ENCODE measurements at places on chromosomes 6 and 20. TPM values are rescaled to one million over a fixed set of nuclear protein-coding genes. Genes with fewer than 3 reads are reported as not detected.
A peak's percentile ranks its signal among the peaks of the same experiment; 100 is the strongest.

DNA sequence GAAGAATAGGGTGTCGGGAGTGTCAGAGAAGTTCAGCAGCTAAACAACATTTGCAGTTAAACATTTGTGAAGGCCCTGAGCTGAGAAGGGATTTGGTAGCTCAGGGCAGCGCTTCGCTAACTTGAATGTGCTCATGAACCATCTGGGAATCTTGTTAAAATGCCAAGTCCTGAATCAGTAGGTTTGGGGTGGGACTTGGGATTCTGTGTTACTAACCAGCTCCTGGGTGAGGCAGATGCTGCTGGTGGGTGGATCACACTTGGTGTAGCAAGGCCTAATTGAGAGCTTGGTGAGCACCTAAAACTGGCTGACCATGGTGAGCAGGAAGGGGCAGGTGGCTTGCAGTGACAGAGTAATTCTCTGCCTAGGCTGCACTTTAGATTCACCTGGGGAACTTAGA lies 5.9 kb downstream of the PTPRA start:
- no peak for DNase-seq

GRCh38 chr6:119614138-119614537 lies 264.6 kb upstream of the MAN1A1 start:
- no peak for DNase-seq

DNA sequence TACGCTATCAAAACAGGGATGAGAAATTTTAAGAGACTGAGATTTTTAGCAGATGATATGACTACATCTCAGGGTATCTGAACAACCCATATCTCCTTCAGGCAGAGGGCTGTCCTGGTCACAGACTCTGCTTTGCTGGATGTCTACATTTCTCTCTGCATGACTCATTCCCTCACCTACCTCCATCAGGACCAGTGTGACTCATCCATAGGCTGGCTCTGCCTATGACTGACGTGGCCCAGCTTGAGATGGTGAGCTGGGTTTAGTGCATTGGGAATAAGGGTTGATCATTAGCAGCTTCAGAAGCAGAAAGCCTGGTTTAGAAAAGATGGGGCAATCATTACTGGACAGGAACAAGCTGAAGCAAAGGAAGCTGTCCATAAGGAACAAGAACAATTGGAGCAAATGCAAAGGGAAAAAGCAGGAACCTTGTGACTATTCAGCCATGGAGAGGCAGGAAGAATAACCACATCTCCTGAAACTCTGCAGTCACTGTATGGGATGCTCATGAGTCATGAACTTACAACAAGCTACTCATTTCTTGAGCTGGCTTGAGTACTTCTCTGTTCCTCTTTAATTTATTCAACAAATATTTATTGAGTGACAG lies 86.4 kb upstream of the CBLN4 start:
- no peak for DNase-seq

GRCh38 chr6:132887204-132887603 lies 72.8 kb downstream of the RPS12 start:
- DNase-seq: no peak

DNA sequence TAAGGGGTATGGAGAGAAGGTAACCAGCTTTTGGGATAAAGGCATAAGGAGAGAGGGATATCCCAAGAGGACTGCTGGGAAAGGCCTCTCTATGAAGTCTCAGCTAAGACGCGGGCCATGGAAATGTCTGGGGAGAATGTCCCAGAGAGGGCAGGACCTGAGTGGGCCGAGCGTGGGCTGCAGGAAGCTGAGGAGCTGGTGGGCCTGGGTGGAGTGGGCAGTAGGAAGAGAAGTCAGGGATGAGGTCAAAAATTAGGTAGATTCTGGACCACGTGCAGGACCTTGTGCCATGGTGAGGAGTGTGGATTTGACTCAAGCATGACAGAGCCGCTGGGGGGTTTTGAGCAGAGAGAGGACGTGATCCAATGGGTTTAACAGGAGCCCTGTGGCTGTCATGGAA lies 66.5 kb upstream of the SULF2 start:
- no peak for DNase-seq

GRCh38 chr6:109705258-109705657 lies 14.2 kb downstream of the FIG4 start:
- peak; percentile 90 for DNase-seq

- DNase-seq: peak; percentile 13
Measured at GRCh38 chr6:53103993-53104675, 38.9 kb downstream of the FBXO9 start.

DNA sequence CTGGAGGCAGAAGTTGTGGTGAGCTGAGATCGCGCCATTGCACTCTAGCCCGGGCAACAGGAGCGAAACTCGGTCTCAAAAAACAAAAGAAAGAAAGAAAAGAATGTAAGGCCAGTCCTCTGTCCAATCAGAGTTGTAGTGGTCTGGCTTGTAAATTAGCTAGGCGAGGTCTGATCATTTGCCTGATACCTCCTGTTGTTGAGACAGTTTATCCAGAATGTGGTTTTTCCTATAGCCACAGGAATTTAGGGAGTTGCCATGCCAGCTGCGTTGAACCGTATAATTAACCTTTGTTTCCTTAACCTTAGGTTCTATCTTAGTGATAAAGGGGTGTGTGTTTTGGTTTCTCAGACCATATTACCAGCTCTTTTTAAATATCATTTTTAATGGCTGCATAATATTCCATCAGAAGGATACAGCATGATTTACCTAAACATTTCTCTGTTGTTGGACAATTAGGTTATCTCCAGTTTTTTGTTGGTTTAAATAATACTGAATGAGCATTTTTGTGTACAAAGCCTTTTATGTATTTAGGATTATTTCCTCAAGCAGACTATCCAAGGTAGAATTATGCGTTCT lies 11.7 kb upstream of the PPARD start:
- DNase-seq: no peak

- DNase-seq: no peak
Measured at GRCh38 chr20:39398656-39399055, 436.5 kb downstream of the DHX35 start.

- no peak for DNase-seq
Measured at GRCh38 chr6:56724455-56724854, 81.8 kb upstream of the DST start.

MUCL3 gene
- not detected for total RNA-seq

SNPH gene
- 6.4 TPM for total RNA-seq

FAM83C gene
- not detected for total RNA-seq

ACSS1 gene
- 32.2 TPM for total RNA-seq
